ENCODE measurements at places on chromosomes 6 and 20.

- no peak for DNase-seq
Observed at GRCh38 chr6:116571683-116572000, 338 bp downstream of the RWDD1 start.

DNA sequence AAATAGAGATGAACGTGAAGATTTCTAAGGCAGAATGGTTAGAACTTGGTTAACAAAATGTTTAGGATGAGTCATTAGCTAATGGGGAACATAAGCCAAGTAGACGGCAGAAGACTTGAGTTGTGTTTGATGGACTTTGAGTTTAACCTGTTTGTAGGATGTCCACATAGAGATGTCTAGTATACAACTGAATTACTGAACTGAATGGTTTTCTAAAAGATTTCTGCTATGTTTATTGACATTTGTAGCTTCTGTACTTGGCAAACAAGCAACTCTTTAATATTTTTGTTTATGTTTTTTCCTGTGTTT, 54.5 kb upstream of the DYNLRB1 start:
- DNase-seq: no peak

GRCh38 chr20:47335251-47336128, 21.0 kb downstream of the ZMYND8 start:
- DNase-seq: no peak

DNA sequence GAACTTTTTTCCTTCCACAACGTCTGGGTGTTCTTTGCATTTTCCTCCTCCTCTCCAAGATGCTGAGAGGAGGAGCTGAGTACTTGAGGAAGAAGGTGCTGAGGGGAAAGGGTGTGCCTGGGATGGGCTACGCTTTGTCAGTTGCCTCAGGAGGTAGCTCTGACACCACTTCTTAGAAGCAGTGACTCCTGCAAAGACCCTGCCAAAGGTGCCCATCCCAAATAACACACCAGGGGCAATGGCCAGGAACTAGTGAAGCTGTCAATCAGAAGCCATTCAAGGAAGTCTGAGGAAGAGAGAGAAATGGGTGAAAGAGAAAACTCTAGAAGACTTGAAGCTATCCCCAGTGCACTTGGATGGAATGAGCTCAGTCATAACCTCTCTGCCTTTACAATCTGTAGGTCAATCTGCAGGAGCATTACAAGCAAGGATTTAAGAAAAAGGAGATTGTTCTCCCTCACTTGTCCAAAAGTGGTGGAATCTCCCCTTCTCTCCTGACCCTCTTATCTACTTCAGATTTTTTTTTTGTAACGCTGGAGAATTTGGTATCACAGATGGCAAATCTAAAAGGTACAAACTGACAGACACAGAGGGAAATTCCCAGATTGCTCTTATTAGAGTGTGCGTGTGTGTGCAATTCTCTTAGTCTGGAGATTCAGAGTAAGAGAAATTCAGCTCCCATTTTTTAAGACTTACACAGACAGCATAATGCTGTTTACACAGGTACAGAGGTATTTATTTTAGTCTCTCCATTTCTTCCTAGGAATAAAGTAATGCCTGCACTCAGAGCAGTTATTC, 242.6 kb downstream of the GMPR start:
- DNase-seq: no peak

GRCh38 chr6:126905917-126906316, 212.6 kb upstream of the RSPO3 start:
- no peak for DNase-seq

GRCh38 chr6:49462599-49462926, 490 bp downstream of the MMUT start:
- no peak for DNase-seq

- no peak for DNase-seq
Observed at GRCh38 chr20:61311656-61312387, 59.8 kb downstream of the CDH4 start.

GRCh38 chr6:135870722-135871121, 19.2 kb downstream of the PDE7B start:
- no peak for DNase-seq

DNA sequence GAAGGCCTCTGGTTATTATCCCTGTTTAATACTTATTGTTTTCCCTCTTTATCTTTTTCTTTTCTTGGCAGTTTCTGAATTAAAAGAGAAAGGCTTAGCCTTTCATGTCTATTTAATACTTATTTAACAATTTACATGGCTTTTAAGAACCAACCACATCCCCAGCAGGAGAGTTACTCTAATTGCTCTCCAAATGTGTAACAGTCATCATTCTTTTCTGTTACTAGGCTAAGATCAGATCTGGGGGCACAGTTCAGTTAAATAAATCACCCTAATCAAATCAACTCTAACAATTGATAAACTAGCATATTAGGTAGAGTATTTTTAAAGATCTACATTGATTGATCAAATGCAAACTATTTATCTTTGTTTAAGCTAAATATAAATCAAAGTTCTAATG, 54.1 kb upstream of the NT5E start:
- no peak for DNase-seq

GRCh38 chr6:3617192-3617631, 134.3 kb downstream of the PXDC1 start:
- DNase-seq: no peak

DNA sequence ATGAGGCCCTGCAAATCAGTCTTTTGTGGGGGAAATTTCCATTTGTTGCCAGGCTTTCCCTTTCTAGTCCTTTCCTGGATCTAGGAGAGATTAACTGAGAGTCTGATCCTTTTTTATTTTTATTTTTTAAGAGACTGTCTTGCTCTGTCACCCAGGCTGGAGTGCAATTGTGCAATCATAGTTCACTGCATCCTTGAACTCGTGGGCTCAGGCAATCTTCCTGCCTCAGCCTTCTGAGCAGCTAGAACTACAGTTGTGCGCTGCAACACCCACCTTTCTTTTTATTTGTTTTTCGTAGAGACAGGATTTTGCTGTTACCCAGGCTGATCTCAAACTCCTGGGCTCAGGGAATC, 22.9 kb downstream of the OR2B2 start:
- DNase-seq: no peak

- DNase-seq: no peak
Observed at GRCh38 chr6:56002336-56002735, 126.9 kb upstream of the BMP5 start.

DNA sequence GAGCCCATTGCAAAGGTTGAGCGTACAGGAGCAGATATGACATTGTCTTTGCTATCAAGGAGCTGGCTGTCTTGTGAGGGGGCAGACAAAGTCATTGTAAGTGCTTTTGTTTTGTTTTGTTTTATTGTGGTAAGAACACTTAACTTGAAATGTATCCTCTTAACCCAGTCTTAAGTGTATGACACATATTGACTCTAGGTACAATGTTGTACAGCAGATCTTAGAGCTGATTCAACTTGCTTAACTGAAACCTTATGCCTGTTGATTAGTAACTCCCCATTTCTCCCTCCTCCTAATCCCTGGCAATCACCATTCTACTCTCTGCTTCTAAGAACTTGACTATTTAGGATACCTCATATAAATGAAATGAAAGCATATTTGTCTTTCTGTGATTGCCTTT, 429.0 kb downstream of the BMP2 start:
- no peak for DNase-seq

DNA sequence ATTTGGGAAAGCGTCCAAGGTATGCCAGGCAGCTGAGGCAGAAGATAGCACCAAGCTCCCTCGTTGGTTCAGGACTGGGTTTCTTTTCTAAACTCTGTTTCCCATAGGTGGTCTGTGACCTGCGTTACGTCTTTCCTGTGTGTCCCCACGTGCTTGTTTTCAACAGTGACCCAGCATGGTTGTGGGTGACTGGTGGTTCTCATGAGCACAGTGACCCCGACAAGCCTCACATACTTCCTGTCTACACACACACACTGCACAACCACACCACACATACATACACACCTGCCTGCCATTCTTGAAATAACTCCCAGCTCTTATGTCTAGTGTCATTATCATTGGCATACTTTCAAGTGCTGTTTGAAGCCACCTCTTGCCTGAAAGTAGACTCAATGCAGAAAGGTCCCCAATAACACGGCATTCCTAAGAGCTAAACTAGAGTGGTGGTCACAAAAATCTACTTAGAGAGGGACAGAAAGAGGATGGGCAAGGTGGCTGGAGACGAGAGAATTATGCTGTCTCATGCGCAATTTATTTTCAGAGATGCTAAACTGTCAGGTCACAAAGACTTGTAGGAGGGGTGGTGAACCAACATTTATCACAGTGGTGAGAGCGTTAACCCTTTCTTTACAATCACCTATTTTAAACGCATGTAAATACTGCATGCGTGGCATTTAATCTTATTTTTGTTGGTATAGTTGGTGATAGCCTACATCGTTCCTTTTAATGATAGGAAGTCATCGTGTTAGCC, 66.7 kb downstream of the GCNT2 start:
- no peak for DNase-seq

DNA sequence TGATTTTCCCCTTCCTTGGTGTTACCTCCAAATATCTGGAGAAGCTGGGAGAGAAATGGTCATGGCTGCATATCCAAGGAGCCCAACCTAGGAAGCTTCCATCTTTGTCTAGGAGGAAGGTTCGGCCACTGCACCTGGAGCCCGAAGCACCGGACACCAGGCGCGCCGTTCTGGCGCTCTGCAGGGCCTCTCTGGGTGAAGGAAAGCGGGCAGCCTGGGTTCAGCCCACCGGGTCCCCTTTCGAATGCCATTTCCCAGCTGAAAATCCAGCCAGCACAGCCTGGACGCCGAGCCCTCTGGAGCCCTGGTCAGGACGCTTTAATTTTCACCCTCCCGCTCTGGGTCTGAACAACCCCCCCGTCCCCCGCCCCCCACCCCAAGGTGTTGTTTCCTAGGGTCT, 1.2 kb downstream of the LINC00237 start:
- no peak for DNase-seq

GRCh38 chr6:158439255-158439654, 120.6 kb upstream of the TMEM181 start:
- DNase-seq: no peak

DNA sequence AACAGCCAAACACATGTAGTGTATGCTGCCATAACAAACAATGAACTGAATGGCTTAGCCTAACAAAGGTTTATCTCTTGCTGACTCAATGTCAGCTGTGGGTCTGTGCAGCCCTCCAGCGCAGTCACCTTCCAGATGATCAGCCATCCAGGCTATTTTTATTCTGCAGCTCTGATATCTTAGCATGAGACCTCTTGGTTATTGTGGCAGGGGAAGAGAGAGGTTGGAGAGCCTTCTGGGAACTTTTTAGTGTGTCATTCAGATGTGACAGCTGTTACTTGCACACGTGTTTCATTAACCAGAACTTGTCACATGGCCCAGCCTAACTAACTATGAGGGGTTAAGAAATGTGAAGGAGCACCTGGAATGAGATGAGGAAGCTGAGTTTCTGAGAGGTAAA, 202.5 kb downstream of the DHX35 start:
- no peak for DNase-seq

GRCh38 chr6:159152041-159152440, 17.2 kb upstream of the FNDC1 start:
- DNase-seq: no peak

DNA sequence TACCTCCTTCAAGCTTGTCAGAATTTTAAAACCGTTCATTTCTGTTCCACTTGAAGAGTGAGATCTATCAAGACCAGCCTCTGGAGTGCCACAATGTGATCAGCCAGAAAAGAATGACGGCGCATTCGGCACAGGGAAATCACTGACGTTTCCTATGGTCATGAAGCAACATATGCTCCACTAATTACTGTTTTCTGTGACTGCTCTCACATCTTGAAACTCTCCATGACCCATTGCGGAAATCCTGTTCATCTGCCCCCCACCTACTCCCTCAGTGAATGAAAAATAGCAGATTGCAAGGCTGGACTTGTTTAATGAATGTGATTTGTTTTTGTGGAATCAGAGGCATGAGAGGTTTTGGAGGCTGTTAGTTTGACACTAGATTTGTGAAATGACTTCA, 53.2 kb downstream of the SAMD5 start:
- no peak for DNase-seq

- DNase-seq: no peak
Observed at GRCh38 chr6:131694832-131695426, 6.3 kb downstream of the OR2A4 start.

- DNase-seq: no peak
Observed at GRCh38 chr20:50689864-50690649, 1.3 kb downstream of the RIPOR3 start.

DNA sequence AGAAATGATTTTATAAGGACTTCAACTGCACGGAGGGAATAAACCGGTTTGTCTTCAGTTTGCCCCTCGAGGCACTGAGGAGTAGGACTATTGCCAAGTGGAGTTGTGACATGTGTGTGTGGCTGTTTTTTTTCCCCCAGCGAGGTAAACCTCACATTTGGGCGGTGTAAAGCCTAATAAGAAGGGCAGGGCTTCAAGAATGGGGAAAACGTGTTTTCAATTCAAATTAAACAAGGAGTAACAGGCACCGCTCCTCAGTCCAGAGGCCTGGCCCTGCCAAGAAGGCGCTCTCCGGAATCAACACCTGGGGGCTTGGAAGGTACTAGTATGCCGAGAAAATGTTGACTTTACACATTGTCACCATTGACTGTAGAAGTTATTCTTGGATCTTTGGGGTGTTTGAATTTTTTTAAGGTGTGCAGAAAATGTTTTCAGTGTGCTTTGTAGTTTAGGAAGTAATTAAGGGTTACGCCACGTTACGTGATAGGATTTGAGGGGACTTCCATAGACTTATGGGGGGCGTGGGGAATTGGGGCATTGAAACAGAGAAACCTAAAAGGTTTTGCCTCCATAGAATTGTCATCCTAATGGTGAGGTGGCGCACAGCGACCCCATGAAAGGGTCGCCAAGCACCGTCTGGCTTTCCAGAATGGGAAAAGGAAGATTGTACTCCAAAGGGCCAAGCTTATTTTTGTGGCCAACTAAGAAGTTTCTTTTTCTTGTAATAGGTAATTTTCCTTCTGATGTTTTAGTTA, 791 bp downstream of the ADGRG6 start:
- no peak for DNase-seq

GRCh38 chr6:36949636-36950035, 4.9 kb upstream of the PI16 start:
- no peak for DNase-seq

- DNase-seq: no peak
Observed at GRCh38 chr20:47785311-47785853, at the start of gene SULF2. Gene SULF2 (minus strand): TSS chr20:47785481. CDS start chr20:47757363, 28,118 bp downstream.

GRCh38 chr6:22466665-22467245, 102.6 kb upstream of the HDGFL1 start:
- DNase-seq: no peak

- no peak for DNase-seq
Observed at GRCh38 chr6:17103715-17104114, 1.9 kb downstream of the STMND1 start.

- DNase-seq: no peak
Observed at GRCh38 chr6:44023586-44024454, 103.4 kb downstream of the MRPL14 start.

- DNase-seq: no peak
Observed at GRCh38 chr6:143180826-143181225, 120.1 kb downstream of the AIG1 start.

- DNase-seq: no peak
Observed at GRCh38 chr6:109118871-109119354, 23.6 kb downstream of the CEP57L1 start.

Measured in stimulated activated CD4-positive, alpha-beta T cell treated with anti-CD3 and anti-CD28 coated beads, Interleukin-4, amount 100 ng/mL, for 4 hours (primary cell).